ENCODE measurements at places on chromosomes 2 and 18.

DNA sequence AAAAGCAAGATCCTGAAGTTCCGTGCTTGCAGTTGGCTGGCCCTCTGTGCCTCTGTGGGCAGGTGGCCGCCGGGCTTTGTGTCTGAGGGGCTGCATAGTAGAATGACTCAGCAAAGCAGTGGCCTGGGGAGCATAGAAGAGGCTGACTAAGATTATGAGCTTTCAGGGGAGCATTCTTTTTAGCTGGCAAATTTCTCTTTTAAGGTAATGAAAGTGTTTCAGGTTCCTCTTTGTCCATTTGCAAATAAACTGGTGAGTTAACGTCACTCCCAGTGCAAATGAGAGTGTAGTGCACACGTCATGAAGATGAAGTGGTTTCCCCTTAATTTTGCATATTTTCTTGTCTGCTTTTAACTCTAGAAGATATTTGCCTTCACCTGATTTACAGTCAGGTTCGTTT, 98.6 kb downstream of the BCL2L11 start:
- no peak for DNase-seq

GRCh38 chr18:57008001-57008686, 138.7 kb upstream of the BOD1L2 start:
- no peak for DNase-seq

DNA sequence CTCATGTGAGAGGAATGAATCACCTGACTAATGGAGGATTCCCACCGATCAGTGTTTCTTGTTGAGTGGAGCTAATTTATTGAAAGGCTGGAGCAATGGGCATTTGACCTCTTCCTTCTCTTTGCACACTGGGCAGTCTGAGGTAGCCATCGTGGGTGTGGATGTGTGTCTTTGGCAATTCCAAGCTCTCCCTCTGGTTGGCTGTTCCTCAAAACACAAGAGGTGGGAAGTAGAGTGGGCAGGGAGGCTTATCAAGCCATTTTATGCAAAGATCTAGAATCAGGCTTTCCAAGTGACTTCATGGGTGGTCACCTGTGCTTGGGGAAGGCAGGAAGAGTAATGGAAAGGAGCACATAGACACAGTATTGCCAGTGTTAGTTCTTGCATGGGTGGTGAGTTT, 154.8 kb downstream of the INSIG2 start:
- no peak for DNase-seq

GRCh38 chr2:215705771-215706361, 270.0 kb upstream of the FN1 start:
- no peak for DNase-seq

All from non-pigmented ciliary epithelial cell (primary cell).